HL-60 (cell line): ENCODE measurements at places on chromosomes 2 and 18.

- DNase-seq: no peak
These were observed 58.7 kb downstream of the B3GNT2 start for GRCh38 chr2:62254424-62255266.

DNA sequence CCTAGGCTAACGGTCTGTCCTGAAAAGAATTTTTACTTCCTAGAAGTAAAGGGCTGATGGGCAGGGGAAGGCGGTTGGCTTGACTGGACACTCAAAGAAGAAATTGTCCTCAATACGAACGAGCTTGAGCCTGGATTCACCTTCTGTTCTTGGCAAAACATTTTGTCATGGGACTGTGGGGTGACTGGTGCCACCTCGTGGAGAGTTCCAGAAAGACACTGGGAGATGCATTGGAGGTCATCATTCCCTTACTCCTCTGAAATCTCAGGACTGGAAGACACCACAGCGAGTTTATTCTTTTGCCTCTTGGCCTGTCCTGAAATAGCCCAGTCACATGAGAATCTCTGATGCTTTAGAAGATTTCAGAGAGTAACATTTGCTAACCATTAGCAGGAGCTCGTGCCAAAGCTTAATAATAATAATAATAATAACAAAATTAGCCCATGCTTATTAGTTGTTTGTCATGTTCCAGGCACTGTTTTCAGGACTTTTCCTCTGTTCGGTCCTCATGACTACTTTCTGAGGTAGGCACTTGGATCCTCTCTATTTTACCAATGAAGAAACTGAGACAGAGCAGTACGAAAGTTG, 44.5 kb downstream of the TMEM182 start:
- DNase-seq: no peak

DNA sequence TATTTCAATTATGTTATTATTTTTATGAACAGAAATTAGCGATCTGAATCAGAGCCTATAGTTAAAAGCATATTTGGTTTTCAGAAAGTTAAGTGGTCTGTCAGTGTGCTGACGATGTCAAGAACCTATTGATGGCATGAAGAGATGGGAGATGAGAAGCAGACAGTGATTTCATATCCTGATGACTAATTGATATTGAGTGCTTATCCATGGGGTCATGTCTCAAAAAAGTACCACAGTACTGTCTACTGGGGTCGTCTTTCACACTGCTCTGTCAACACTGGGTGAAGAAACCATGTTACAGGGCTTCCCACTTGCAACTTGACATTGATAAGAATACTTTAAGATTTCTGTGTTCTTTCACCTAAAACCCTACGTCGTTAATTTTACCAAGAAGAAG, 297.1 kb downstream of the AFF3 start:
- DNase-seq: no peak

- no peak for DNase-seq
These were observed 13.2 kb upstream of the ATP6V1B1 start for GRCh38 chr2:70922235-70923234.

DNA sequence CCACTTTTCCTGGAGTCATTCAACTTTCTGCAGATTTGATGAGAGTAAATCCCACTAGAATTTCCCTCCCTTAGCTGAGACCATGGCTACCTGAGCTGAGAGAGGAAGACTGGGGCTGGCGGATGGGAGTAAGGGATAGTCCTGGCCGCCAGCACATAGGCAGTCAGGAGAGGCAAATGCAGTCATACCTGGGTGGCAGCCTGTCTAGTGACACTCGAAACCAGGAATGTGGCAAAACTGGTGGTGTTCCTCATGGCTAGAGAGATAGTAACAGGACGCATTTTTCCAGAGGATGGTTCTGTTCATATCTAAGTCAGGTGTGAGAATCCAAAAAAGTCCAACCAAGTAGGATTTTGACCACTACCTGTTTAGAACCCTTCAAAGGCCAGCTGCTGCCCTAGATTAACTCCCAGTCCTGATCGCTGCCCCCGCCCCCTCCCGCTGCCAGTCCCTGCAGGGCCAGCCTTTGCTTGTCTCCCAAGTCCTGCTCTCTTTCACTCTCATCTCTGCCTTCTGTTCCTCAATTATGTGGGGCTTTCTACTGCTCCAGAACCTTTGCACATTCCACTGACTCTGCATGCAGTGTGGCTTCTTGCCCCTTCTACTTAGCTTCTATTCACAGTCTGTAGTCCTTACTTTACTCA, 17.4 kb upstream of the SCG2 start:
- no peak for DNase-seq

GRCh38 chr2:183665425-183665824, 541.2 kb downstream of the NUP35 start:
- no peak for DNase-seq
